ENCODE measurements at places on chromosomes 7 and 10. TPM values are rescaled to one million over a fixed set of nuclear protein-coding genes. Genes with fewer than 3 reads are reported as not detected.

- DNase-seq = no peak
Measured at GRCh38 chr7:122363144-122363543, 58.6 kb upstream of the FEZF1 start.

DNA sequence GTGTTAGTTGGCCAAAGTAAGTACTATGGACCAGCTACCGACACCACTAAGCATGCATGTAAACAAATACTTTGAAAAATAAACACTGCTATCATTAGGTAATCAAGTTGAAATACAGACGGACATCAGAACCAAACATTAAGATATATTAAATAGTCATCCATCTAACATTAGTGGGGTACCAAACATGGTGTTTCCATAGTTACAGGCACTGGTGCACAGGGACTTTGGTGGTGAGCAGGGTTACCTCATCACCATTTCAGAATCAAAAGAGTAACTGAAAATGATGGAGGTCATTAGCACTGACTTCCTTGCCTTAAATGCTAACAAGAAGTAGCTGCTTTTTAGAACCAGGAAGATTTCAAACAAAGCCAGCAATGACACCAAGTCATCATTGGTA lies 23.9 kb downstream of the EBLN1 start:
- DNase-seq = no peak

Gene CYP3A7
- total RNA-seq = not detected

Gene NUTM2E
- total RNA-seq = not detected

Gene SUGCT
- 3.1 TPM for total RNA-seq

Gene HTR5A
- not detected for total RNA-seq

DNA sequence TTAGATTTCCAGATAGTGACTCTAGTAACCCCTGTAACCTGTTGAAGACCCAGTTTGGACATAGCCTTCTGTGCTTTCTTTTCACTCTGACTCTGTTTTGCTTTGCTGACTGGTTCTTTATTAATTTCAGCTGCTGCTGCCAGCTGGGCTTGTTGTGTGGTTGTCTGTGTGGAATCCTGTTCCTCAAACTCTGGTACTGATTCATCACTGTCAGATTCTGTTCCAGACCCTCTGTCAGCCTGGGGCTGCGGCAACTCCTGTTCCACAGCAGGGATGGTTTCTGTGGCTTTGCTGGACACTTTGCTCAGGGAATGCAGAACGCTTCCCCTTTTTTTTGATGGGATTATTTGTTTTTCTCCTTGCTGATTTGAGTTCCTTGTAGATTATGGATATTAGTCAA lies 104.9 kb downstream of the SEC23IP start:
- no peak for DNase-seq

GRCh38 chr7:117273814-117274225 lies 49.0 kb downstream of the WNT2 start:
- no peak for DNase-seq

GRCh38 chr10:22537810-22538209 lies 176.6 kb downstream of the PIP4K2A start:
- DNase-seq = no peak

- no peak for DNase-seq
Measured at GRCh38 chr10:118745056-118745455, 9.7 kb downstream of the CACUL1 start.

- DNase-seq = no peak
Measured at GRCh38 chr7:38542156-38542555, 89.0 kb downstream of the AMPH start.

Gene PLXDC2
- 22.6 TPM for total RNA-seq

Gene EPO
- not detected for total RNA-seq

DNA sequence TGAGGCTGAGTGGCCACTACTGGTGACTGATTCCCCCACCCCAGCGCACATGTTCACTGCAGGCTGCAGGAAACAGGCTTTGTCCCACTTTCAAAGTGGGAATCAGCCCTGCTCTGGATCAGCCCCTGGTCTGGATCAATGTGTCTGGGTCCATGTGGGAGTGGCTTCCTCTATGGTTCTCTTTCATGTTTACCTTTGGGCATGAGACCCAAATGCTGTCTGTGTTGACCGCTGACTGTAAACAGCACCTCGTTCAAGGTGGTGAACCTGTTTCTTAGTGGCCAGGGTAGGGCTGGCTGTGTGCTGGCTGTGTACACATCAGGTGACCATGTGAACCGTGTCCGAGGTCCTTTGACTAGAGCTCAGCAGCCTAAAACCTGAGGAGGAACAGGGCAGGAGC lies 121.8 kb downstream of the CAMK1D start:
- DNase-seq = no peak

- no peak for DNase-seq
Measured at GRCh38 chr7:24102988-24103387, 181.0 kb upstream of the NPY start.

GRCh38 chr10:74542077-74542476 lies 284.3 kb upstream of the KAT6B start:
- no peak for DNase-seq

Gene HOXA1
- 0.19 TPM for total RNA-seq

Gene TSPAN33
- 9.9 TPM for total RNA-seq

DNA sequence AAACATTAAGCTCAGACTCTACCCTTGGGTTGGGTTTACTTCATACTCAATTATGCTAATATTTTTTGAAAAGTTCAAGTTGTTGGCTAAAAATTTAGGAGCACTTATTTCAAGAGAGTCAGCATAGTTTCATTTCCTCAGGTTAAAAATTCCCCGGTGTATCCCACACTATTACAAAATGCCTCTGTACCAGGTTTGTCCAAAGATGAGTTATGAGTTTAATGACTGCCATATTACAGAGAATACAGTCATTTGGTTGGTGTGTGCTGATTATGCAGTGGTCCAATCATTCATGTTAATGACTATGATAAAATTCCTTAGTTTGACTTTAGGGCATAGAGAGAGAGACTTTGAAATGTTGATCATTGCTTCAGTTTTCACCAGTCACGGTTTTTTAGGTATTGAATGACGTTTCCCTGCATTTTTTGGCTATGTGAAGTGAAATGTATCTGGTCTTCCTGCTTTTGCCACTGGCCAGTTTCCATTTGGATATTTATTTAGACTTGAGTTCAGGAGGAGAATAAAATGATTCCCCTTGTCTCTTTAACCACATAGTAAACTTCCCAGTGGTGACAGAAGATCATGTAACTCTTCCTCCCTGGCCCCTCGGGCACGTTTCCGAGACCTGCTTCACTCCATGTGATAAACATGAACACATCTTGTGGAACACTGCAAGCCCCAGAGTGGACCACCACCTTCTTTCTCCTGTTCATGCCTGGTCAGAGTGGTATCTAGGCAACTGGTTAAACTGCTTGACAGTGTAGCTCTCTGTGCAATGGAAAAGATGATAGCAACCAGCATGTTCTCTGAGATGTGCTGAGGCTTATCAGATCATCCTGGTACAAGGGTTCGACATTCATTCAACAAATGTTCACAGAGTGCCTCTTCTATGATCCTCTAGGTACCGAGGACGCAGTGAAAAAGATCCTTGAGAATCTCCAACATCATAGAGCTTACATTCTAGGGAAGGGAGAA lies 153.6 kb downstream of the CACNB2 start:
- no peak for DNase-seq

Data from cardiac septum (tissue), 1 donor.